Activated CD4-positive, alpha-beta T cell treated with anti-CD3 and anti-CD28 coated beads for 4 hours (primary cell): ENCODE measurements at places on chromosomes 7 and 10.

- no peak for DNase-seq
Observed at GRCh38 chr10:86981716-86982115, 13.4 kb downstream of the ADIRF start.

DNA sequence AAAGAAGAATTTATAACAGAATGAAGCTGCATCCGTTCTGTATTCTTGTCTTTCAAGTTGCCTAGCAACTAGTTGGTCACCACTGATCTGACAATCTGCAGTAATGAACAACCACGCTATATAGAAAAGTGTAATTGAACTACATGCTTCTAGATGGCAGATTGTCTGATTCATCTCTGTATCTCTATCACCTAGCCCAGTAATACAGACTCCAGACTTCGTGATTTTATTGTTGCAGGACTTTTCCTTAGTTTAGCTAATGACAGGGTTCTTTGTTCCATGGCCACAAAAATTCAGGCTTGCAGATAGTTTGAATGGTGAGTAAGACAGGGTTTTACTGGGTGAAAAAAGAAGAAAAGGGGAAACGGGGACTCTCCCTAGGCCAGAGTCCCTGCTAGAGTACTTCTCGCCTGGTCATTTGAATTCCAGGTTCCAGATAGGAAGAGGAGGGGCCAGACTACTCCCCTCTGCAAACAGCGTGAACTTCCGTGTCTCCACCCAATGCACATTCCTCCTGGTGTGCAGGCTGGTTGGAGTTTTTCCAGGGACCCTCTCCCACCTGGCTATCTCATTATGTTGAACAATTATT is 45.9 kb downstream of the COL1A2 start:
- DNase-seq: no peak

DNA sequence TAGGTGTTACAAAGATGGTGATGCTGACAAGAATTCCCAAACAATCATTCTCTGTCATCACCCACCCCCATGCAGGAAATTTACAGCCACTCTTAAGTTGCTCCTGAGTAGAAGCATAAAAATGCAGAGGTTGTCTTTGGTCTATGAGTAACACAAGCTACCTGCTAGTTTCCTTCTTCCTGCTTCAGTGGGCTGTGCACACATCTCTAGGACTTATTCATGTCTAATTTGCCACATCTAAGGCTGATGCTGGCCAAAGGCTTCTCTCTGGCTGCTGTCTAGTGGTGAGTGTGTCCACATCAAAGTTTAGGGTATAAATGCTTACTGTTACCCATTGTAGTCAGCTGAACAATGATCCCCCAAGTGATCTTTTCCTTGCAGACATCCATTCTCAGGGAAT is 662.5 kb downstream of the TYW1 start:
- no peak for DNase-seq

DNA sequence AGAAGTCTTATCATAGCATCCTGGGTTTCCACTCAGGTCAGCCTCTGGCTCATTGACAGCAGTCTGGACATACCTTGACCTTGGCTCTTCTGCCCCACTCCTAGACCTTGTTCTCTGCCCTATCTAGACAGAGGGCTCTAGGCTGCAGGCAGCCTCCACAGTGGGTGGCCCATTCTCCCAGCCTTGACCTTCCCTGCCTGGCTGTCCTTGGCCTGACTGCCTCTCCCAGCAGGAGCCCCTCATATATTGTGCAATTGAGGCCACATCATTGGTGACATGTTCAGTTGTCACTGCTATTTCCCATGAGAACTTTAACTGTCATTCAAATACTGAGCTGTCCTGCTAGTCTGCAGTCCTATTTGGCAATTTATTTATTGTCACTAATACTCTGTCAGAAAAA is 503.4 kb downstream of the PLXNA4 start:
- DNase-seq: no peak

DNA sequence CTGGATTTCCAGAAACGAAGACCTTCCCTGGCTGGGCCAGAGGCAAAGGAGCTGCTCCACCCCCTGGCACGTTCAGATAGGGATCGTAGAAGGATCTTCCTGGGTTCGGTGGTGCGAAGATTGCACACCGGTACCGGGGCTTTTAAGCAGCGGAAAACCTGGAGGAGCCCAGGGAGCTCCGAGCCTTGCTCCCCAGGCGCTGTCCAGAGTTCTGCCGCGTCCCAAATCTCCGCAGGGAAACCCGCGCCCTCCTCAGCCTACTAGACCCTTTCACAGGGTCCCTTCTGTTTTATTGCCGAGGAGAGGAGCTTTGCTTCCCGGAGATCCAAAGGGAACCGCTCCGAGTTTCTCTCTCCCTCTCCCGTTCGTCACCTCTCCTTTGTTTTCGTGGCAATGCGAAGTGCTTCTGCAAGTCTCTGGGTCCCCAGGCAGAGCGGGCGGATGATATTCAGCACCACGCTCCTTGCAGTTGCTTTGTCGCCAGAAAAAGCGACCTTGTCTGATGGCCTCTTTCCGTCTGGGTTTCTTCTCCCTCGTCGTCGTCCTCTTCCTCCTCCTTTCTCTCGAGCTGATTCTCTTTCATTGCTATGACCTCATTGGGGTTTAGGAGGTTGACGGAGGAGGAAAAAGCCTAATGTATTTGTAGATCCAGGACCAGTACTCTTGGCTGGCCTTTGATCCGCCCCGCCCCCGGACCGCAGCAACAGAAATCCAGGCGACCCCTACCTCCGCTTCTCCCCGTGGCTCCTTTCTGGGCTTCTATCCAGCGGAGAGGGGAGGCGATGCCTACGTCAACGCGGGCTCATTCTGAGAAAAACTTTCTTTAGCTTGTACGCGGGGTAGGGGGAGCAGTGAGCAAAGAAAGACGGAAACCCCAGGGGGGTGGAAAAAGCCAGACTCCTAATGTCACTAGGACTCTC is at the start of gene TMEM196:
TSS of gene TMEM196 (minus strand) at position 777 of the 920 bp plus-strand sequence. CDS start 921 bp downstream, outside the sequence.
- no peak for DNase-seq

GRCh38 chr10:76641215-76641614 is 996.4 kb downstream of the KCNMA1 start:
- DNase-seq: no peak
